ENCODE measurements at places on chromosomes 2 and 18. TPM values are rescaled to one million over a fixed set of nuclear protein-coding genes. Genes with fewer than 3 reads are reported as not detected.

GRCh38 chr2:37721201-37721560 is 49.7 kb upstream of the CDC42EP3 start:
- no peaks in the 10 kb centered on the region for H3K27me3 ChIP-seq
- no peak overlapping the region for H3K27ac ChIP-seq
- H3K4me3 ChIP-seq = no peak overlapping the region
- DNase-seq = no peak

DNA sequence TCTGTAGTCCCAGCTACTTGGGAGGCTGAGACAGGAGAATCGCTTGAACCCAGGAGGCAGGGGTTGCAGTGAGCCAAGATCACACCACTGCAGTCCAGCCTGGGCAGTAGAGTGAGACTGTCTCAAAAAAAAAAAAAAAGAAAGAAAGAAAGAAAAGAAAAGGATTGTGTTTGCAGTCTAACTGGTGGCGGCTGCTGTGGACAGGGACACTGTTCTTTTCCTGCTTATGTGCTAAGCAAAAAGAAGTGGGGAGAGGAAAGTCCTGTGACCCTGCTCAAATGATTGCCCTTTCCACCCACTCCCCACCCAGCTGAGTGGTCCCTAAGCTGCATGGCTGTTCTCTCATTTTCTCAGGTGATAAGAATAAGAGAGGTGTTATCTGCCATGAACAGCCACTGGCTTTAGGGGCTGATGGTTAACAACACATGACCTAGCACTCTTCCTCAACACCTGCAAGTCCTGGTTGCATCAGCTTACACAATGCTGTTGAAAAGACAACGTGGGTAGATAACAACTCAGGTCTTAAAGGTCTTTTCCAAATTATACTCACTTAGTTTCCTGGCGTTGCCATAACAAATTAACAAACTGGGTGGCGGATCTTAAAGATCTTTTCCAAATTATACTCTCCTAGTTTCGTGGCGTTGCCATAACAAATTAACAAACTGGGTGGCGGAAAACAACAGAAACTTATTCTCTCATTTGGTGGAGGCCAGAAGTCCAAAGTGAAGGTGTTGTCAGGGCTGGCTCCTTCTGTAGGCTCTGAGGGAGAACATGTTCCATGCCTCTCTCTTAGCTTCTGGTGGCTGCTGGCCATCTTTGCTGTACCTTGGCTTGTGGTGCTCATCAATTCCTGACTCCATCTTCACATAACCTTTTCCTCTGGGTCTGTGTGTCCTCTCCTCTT is 90.3 kb upstream of the RTN4 start:
- peaks cover 13% of the 10 kb centered on the region for H3K4me1 ChIP-seq
- no peak overlapping the region for H3K27ac ChIP-seq
- H3K27me3 ChIP-seq = no peaks in the 10 kb centered on the region
- no peak overlapping the region for H3K4me3 ChIP-seq

GRCh38 chr2:199019898-199020507 is 437.7 kb downstream of the SATB2 start:
- no peaks in the 10 kb centered on the region for H3K36me3 ChIP-seq
- H3K27me3 ChIP-seq = no peaks in the 10 kb centered on the region
- no peak overlapping the region for H3K27ac ChIP-seq

GRCh38 chr2:240457223-240458043 is 22.0 kb downstream of the GPC1 start:
- DNase-seq = no peak
- H3K36me3 ChIP-seq = no peaks in the 10 kb centered on the region
- peaks cover 28% of the 10 kb centered on the region for H3K4me1 ChIP-seq

GRCh38 chr2:203340791-203341487 is 12.7 kb downstream of the ABI2 start:
- DNase-seq = peak; percentile 32
- H3K4me1 ChIP-seq = peaks cover 14% of the 10 kb centered on the region
- H3K4me3 ChIP-seq = no peak overlapping the region

GRCh38 chr2:165251366-165251765 is 12.2 kb downstream of the SCN2A start:
- no peaks in the 10 kb centered on the region for H3K27me3 ChIP-seq
- no peaks in the 10 kb centered on the region for H3K4me1 ChIP-seq
- no peak overlapping the region for H3K4me3 ChIP-seq
- no peak for DNase-seq

DNA sequence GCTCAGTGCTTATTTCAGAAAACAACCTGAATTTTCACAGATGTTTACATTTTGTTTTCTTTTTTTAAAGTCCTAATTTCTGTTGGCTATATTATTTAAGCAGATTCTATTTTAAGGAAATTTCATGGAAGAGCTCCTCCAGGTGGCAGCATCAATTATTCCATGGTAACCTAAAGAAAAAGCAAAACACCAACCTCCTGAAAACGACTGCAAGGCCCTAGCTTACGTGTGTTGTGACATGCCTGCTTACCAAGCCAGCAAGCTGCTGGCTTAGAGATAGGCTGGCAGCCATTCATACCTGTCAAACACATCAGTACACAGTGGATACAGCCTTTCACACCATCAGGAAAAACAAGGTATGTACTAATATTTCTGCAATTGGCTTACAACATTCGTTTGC is 64.9 kb downstream of the LPIN2 start:
- H3K4me1 ChIP-seq = peaks cover 7% of the 10 kb centered on the region
- H3K27me3 ChIP-seq = no peaks in the 10 kb centered on the region
- H3K4me3 ChIP-seq = no peak overlapping the region
- DNase-seq = peak; percentile 78
- peaks cover 23% of the 10 kb centered on the region for H3K36me3 ChIP-seq
- H3K27ac ChIP-seq = peak overlapping the region; percentile 48

DNA sequence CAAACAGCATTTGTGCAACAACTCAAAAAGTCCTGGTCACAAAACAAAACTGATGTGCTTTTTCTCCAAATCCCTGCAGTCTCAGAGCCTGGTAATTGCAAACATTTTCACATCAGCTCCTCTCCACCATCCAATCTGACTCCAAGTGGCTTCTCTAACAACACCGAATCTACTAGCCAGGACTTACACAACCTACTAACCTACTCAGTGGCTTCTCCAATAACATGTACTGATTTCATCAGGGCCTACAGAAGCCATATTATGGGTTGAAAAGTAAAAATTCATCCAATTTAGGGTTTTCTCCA is 104.3 kb downstream of the COLEC12 start:
- H3K4me3 ChIP-seq = no peak overlapping the region
- no peaks in the 10 kb centered on the region for H3K36me3 ChIP-seq
- H3K27me3 ChIP-seq = no peaks in the 10 kb centered on the region
- peaks cover 12% of the 10 kb centered on the region for H3K4me1 ChIP-seq

GRCh38 chr2:200353120-200353519 is 46.6 kb downstream of the SPATS2L start:
- peak; percentile 85 for DNase-seq
- peak overlapping the region; percentile 64 for H3K27ac ChIP-seq
- no peaks in the 10 kb centered on the region for H3K36me3 ChIP-seq
- H3K4me1 ChIP-seq = peaks cover 16% of the 10 kb centered on the region
- H3K4me3 ChIP-seq = no peak overlapping the region

GRCh38 chr2:11022591-11023273 is 111.0 kb downstream of the KCNF1 start:
- DNase-seq = no peak
- H3K27me3 ChIP-seq = no peaks in the 10 kb centered on the region
- no peak overlapping the region for H3K4me3 ChIP-seq
- H3K4me1 ChIP-seq = peaks cover 3% of the 10 kb centered on the region

GRCh38 chr2:15378148-15378908 is 182.8 kb downstream of the NBAS start:
- H3K27me3 ChIP-seq = no peaks in the 10 kb centered on the region
- H3K36me3 ChIP-seq = no peaks in the 10 kb centered on the region
- peaks cover 20% of the 10 kb centered on the region for H3K4me1 ChIP-seq
- no peak overlapping the region for H3K4me3 ChIP-seq
- H3K27ac ChIP-seq = no peak overlapping the region
- no peak for DNase-seq

GRCh38 chr2:67950018-67950417 is 112.8 kb downstream of the C1D start:
- no peaks in the 10 kb centered on the region for H3K27me3 ChIP-seq
- no peaks in the 10 kb centered on the region for H3K36me3 ChIP-seq
- H3K4me1 ChIP-seq = peaks cover 6% of the 10 kb centered on the region
- H3K27ac ChIP-seq = no peak overlapping the region
- H3K4me3 ChIP-seq = no peak overlapping the region

DNA sequence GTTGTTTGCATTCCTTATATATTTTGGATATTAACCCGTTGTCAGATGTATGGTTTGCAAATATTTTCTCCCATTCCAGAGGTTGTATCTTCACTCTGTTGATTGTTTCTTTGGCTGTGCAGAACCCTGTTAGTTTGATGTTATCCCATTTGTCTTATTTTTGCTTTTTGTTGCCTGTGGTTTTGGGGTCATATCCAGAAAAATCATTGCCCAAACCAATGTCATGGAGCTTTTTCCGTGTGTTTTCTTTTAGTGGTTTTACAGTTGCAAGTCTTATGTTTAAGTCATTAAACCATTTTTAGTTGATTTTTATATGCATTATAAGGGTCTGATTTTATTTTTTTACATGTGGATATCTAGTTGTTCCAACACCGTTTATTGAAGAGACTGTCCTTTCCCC is 35.8 kb downstream of the PPIG start:
- no peaks in the 10 kb centered on the region for H3K27me3 ChIP-seq
- no peak overlapping the region for H3K4me3 ChIP-seq
- H3K27ac ChIP-seq = no peak overlapping the region
- H3K36me3 ChIP-seq = peaks cover 20% of the 10 kb centered on the region

DNA sequence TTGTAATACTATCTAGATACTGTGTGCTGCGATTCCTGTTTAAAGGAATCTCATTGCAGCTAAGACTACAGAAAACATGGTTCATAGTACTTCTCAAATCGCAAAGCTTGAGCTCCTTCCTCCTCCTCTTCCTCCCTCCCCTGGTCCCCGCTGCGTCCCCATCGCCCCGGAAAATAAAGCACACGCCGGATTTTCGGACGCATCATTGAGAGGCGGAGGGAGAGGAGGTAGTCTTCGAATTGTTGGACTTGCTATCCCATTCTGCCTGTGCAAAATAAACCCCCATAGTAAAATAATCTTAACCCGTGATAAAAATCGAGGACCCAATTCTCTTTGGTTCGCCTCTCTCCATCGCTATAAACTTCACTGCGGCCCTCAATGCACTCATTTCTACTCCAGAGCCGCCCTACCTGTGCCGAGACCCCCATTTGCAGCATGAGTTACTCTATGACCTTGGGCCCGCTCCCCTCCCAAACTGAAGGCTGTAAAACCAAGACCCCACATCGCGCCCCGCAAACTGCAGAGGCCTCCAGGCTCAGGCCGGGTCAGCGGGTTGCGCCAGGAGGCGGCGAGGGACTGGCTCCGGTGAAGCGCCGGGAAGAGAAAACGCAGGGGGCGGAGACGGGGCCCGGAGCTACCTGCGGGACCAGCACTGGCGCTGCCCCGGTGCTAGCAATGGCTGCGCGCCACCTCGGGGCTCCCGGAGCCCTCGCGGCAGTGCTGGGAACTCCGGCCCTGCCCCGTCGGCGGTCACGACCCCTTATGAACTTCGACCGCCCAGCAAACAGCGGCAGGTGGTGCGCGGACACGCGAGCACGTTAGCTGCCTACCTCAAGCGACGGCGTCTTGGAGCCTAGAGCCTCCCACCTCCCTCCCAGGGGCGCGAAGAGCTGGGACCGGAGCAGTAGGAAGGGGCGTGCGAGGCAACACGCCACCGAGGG is 649 bp downstream of the ESCO1 start:
- H3K27ac ChIP-seq = peak overlapping the region; percentile 97
- H3K27me3 ChIP-seq = no peaks in the 10 kb centered on the region
- peak; percentile 79 for DNase-seq
- no peaks in the 10 kb centered on the region for H3K36me3 ChIP-seq

- no peak for DNase-seq
- no peaks in the 10 kb centered on the region for H3K27me3 ChIP-seq
- H3K27ac ChIP-seq = peak overlapping the region; percentile 88
- H3K36me3 ChIP-seq = no peaks in the 10 kb centered on the region
- peaks cover 17% of the 10 kb centered on the region for H3K4me1 ChIP-seq
Measured at GRCh38 chr2:65436824-65437221, 4.4 kb upstream of the SPRED2 start.

DNA sequence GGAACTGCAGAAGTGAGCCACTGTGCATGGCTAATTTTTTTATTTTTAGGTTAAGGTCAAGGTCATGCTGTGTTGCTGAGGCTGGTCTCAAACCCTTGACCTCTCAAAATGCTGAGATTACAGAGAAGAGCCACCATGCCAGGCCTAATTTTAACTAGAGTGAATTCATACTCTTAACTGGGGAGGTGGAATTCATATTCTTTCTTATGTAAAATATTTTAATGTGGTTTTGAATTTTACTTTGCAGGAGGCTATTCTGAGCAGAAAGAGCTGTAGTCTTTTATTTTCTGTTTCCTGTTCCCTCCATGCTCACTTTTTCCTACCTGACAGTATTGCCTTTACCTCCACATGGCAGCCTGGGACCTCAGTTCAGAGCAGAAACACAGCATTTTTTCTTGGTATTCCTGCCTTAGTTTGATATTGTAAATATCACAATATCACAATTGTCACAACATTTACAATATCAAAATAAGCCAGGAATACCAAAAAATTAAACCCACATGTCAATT is 37.1 kb upstream of the CCNYL1 start:
- no peaks in the 10 kb centered on the region for H3K27me3 ChIP-seq
- no peaks in the 10 kb centered on the region for H3K4me1 ChIP-seq
- no peak overlapping the region for H3K27ac ChIP-seq
- H3K36me3 ChIP-seq = no peaks in the 10 kb centered on the region

Gene MPP4
- 0.27 TPM for total RNA-seq

Gene GALNT14
- 1.1 TPM for total RNA-seq

Gene FKBP7
- 18.7 TPM for total RNA-seq

All from cardiac muscle cell (in vitro differentiated cells and primary cell).